ENCODE measurements at places on chromosomes 1 and 21.

DNA sequence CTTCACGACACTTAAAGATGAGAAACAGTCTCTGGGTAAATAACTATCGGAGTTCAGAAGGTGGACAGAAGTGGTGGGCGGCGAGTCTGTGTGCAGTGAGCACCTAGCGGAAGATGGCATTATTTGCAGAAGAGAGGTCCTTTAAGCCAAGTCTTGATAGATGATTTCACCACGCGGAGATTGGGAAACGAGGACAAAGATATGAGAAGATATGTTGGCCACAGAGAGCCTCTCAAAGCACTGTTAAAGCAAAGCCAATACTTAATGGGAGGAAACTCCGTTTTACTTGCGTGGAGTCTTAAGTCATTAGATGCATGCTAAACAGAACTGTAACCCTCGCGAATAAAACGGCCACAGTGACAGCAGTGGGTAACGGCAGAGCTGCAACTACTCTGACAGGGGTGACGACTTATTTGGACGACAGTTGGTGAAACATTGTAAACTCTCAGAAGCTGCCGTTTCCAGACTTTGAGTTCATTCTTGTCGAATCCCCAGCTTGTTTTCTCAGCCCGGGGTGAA lies 577 bp upstream of the CEP350 start:
- peak; percentile 50 for DNase-seq

- DNase-seq: no peak
These were observed 64.3 kb upstream of the RAB3GAP2 start for GRCh38 chr1:220336391-220337031.

- DNase-seq: no peak
These were observed 685.0 kb downstream of the ADGRL2 start for GRCh38 chr1:82485591-82486369.

- no peak for DNase-seq
These were observed 45.4 kb downstream of the BARHL2 start for GRCh38 chr1:90671741-90672140.

DNA sequence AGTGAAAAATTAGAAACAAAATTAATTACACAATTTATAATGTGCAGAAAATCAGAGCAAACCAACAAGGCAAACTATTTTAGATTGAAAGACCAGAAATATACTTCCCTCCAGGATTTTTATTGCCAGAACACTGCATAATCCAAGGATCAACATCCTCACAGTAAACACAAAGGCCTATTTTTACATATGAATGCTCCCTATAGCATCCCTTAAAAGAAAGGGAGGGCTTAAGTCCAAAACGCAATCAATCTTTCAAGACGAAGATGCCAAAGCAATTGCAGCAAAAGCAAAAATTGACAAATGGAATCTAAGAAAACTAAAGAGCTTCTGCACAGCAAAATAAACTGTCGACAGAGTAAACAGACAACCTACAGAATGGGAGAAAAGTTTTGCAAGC lies 18.6 kb upstream of the CHIA start:
- DNase-seq: no peak

DNA sequence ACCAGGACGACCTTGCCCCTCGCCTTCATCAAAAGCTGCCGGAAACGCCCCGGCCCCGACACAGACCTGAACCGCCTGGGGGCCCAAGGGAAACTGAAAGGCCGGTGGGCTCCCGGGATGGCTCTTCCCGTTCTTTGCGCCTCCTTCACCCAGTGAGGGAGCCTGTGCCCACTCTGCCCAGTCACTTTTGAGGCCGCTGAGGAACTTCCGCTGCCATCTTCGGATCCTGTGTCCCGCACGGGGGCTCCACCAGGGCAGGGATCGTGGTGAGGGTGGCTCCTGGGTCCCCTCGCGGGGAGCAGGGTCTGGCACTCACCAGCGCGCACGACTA lies 104.0 kb downstream of the PPIAL4G start:
- DNase-seq: no peak

GRCh38 chr1:24126018-24126671 lies 14.2 kb upstream of the MYOM3 start:
- no peak for DNase-seq

Data from CD4-positive, alpha-beta T cell treated with Interleukin-2 at 100 ng/mL for 4 hours (primary cell).